Esophagus mucosa (tissue), 1 donor: ENCODE measurements at places on chromosomes 11 and 22.
A peak's percentile ranks its signal among the peaks of the same experiment; 100 is the strongest.

GRCh38 chr22:22935056-22935545 is 47.5 kb downstream of the IGLL5 start:
- ATAC-seq, result no peak

DNA sequence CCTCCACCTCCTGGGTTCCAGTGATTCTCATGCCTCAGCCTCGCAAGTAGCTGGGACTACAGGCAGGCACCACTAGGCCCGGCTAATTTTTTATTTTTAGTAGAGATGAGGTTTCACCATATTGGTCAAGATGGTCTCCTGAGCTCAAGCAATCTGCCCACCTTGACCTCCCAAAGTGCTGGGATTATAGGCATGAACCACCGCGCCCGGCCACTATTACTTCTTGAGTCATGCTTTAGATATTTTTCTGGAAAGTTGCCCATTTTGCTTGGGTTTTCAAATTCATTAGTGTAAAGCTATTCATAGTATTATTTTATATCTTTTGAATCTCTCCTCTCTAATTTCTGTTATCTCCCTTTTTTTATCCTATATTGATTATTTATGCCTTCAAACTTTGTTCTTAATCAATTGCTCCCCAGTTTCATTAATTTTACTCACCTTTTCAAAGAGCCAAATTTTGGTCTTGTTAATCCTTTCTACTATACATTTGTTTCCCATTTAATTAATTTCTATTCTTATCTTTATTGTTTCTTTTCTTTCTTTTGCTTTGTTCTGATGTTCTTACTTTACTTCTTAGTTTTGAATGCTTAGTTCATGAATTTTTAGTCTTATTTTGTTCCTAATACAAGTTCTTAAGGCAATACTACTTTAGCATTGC is 10.3 kb upstream of the RAC2 start:
- no peak for ATAC-seq

GRCh38 chr11:61585115-61585514 is 4.2 kb upstream of the SYT7 start:
- ATAC-seq, result no peak

DNA sequence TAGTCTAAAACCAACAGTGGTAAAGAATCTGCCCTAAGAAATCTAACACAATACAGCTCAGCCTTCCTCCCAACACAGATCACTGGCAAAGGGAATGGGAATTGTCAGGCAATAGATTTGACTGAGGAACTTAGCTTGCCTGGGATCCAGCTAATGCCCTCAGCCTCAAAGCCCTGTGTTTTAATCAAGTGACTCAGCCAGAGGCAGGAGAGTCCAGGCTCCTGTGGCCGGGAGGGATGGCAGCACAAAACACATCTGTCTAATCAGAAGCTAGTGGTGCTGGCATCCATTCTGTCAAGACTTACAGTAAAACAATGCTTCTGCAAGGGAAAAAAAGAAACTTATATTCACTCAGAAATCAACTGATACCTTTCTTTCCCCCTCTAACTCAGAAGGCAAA is 5.6 kb downstream of the SYTL2 start:
- ATAC-seq, result no peak

GRCh38 chr11:32440916-32441315 is 5.6 kb upstream of the WT1 start:
- ATAC-seq, result no peak

- ATAC-seq, result peak; percentile 32
Measured at GRCh38 chr11:6481924-6482275, 599 bp downstream of the TIMM10B start.

- ATAC-seq, result no peak
Measured at GRCh38 chr11:10683429-10683828, 10.1 kb downstream of the IRAG1 start.
